Breast epithelium (tissue), 4 donors: ENCODE measurements at places on chromosomes 2 and 18. TPM values are rescaled to one million over a fixed set of nuclear protein-coding genes. Genes with fewer than 3 reads are reported as not detected.

FBXO15 gene
- 1.3 TPM for total RNA-seq

DNA sequence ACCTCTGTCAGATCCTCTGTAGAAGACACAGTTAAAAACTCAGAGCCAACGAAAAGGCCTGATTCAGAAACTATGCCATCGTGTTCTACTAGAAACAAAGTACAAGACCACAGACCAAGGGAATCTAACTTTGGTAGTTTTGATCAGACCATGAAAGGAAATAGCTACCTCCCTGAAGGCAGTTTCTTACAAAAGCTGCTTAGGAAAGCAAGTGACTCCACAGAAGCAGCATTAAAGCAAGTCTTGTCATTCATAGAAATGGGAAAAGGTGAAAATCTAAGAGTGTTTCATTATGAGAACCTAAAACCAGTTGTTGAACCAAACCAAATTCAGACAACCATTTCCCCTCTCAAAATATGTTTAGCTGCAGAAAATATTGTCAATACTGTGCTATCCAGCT lies 58.2 kb downstream of the FSIP2 start:
- no peak for DNase-seq
- H3K27ac ChIP-seq = no peak overlapping the region
- no peak overlapping the region for H3K4me3 ChIP-seq

DNA sequence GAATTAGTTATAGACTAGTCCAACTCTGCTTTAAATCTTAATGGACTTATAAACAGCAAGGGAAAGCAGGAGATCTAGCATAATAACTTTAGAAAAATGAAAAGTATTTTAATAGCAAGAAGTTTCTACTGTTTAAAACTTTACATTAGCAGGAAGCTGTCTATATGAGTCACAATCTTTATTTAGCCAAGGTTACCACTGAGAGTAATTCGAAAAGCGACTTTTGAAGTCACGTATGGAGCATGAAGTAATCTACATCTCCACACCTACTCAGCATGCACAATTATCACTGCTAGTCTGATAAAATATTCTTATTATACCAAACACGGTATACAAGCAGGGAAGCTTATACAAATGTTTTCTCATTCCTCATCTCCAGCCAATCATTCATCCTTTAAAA lies 515.4 kb upstream of the SOX11 start:
- no peaks in the 10 kb centered on the region for H3K27me3 ChIP-seq
- no peak overlapping the region for H3K4me3 ChIP-seq
- H3K36me3 ChIP-seq = no peaks in the 10 kb centered on the region
- no peak for DNase-seq

SCN7A gene
- total RNA-seq = 12.1 TPM
